ENCODE measurements at places on chromosomes 6 and 20. TPM values are rescaled to one million over a fixed set of nuclear protein-coding genes. Genes with fewer than 3 reads are reported as not detected.

DNA sequence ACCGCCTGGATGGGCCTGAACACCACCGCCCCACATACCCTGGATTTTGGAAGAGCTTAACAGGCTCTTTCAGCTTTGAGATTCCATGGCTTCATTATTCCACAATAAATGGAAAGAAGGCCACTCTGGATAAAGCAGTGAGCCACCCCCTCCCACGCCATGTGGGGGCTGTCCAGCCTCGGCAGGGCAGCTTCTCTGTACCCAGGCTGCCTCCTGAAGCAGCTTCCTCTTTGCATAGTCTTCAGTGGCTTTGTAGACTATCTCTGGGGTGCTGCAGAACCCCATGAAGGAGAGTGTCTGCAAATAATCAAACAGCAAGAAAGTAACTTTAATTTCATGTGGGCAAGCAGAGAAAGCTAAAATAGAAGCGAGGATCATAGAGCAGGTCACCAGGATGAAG lies 96.6 kb upstream of the NXT1 start:
- DNase-seq, result no peak

DNA sequence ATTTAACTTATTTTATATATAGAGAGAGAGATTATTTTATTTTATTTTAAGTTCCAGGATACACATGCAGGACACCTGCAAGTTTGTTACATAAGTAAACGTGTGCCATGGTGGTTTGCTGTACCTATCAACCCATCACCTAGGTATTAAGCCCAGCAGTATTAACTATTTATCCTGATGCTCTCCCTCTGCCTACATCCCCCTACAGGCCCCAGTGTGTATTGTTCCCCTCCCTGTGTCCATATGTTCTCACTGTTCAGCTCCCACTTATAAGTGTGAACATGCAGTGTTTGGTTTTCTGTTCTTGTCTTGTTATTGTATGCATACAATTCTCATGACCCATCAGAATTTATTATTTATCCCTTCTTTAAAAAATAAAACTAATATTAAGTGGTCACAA lies 34.6 kb downstream of the FKBP1C start:
- no peak for DNase-seq

- no peak for DNase-seq
These were observed 24.4 kb downstream of the DNAH8 start for GRCh38 chr6:38739532-38739931.

Gene GSTA2
- total RNA-seq, result not detected

All from fibroblast of lung (primary cell).